ENCODE measurements at places on chromosomes 5 and 9.

GRCh38 chr5:11797132-11797531, 107.1 kb downstream of the CTNND2 start:
- no peak for DNase-seq

- DNase-seq: no peak
Measured at GRCh38 chr5:138942861-138943260, 67.7 kb upstream of the LRRTM2 start.

- no peak for DNase-seq
Measured at GRCh38 chr9:125280945-125281344, 19.3 kb downstream of the GAPVD1 start.

- DNase-seq: no peak
Measured at GRCh38 chr9:37876376-37876775, 27.6 kb downstream of the SLC25A51 start.

DNA sequence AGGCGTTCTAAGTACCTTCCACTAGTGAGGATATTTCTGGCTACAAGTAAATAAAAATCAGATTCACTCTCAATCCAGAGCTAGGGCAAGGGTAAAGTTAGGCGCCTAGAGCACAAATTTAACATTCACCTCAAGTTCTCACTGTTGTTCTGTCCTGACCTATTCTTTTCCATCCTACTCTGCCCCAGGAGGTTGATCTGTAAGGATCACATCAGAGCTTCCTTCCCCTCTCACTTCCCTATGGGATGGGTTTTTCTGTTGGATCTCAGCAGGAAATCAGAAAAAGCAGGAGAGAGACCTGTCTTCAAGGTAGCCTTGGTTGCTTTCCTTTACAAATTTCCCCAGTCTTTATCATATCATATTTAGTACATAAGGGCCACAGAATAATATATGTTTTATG, 316.7 kb downstream of the GABRG2 start:
- DNase-seq: no peak
